ENCODE measurements at places on chromosomes 1 and 21.

GRCh38 chr1:12546771-12547585 lies 71.0 kb downstream of the DHRS3 start:
- DNase-seq, result no peak

GRCh38 chr21:42862774-42863503 lies 16.4 kb downstream of the WDR4 start:
- no peak for DNase-seq

GRCh38 chr1:25758466-25759070 lies 41.4 kb upstream of the SELENON start:
- DNase-seq, result no peak

DNA sequence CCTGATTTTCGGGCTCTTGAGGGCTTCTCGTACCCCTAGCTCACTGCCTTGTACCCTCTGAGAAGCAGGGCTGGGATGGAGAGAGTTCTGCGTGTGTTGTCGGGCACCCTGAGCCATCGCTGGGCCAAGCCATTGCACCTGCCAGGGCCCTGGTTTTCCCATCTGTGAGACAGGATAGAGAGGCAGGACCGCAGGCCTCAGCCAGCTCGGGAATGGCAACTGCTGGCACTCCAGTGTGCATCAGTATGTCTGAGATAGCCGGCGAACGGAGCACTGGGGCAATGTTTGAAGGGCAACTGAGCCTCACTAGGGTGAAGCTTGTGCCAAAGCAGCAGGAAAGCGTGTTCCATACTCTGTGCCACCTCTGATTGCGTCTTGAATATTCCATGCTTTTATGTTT lies 66.9 kb downstream of the TENT5C start:
- DNase-seq, result no peak

DNA sequence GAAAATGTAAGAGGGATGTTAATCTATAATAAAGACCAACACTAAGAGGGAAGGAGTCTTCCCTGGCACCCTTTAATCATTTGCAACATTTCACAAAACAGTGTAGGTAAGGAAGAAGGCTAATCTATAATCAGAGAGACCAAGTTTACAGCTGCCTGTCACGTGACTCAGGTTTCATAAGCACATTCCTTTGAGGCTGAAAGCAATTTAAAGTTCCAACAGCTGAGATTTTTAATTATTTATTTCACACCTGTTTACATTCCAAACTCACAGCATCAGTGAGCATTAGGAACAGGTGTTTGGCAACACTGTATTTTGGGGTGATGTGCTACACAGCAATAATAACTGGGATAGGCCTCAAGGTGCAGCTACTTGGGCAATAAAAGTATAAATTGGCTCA lies 75.7 kb upstream of the PGBD5 start:
- no peak for DNase-seq

GRCh38 chr1:50458507-50458906 lies 35.3 kb upstream of the DMRTA2 start:
- DNase-seq, result no peak

GRCh38 chr21:45080232-45080631 lies 5.9 kb downstream of the ADARB1 start:
- DNase-seq, result no peak

All from T-cell (primary cell).